Naive thymus-derived CD4-positive, alpha-beta T cell (primary cell): ENCODE measurements at places on chromosomes 6 and 20. TPM values are rescaled to one million over a fixed set of nuclear protein-coding genes. Genes with fewer than 3 reads are reported as not detected.

Gene BMP2
- not detected for total RNA-seq

Gene C2
- total RNA-seq: 3.1 TPM

Gene IL20RA
- not detected in 2 replicates for total RNA-seq

Gene GJA10
- total RNA-seq: not detected

GRCh38 chr6:107616775-107617174, 126.9 kb downstream of the SOBP start:
- no peak for DNase-seq
- no peak overlapping the region for H3K4me3 ChIP-seq
- no peak overlapping the region for H3K27ac ChIP-seq
- H3K27me3 ChIP-seq: no peaks in the 10 kb centered on the region
- H3K36me3 ChIP-seq: no peaks in the 10 kb centered on the region
- H3K4me1 ChIP-seq: peaks cover 22% of the 10 kb centered on the region

- H3K27ac ChIP-seq: no peak overlapping the region
- no peak for DNase-seq
- no peak overlapping the region for H3K4me3 ChIP-seq
- H3K27me3 ChIP-seq: no peaks in the 10 kb centered on the region
- no peaks in the 10 kb centered on the region for H3K36me3 ChIP-seq
Measured at GRCh38 chr6:145743332-145743731, 8.0 kb upstream of the EPM2A start.

- H3K4me3 ChIP-seq: no peak overlapping the region
- DNase-seq: no peak
- no peaks in the 10 kb centered on the region for H3K27me3 ChIP-seq
- no peaks in the 10 kb centered on the region for H3K4me1 ChIP-seq
Measured at GRCh38 chr6:14475306-14475705, 357.7 kb downstream of the CD83 start.

GRCh38 chr6:46626228-46626909, 26.2 kb downstream of the CYP39A1 start:
- no peak for DNase-seq
- no peaks in the 10 kb centered on the region for H3K4me1 ChIP-seq
- peaks cover 3% of the 10 kb centered on the region for H3K27me3 ChIP-seq
- no peak overlapping the region for H3K27ac ChIP-seq
- H3K36me3 ChIP-seq: no peaks in the 10 kb centered on the region

GRCh38 chr20:31606804-31607639, 1.9 kb downstream of the ID1 start:
- H3K36me3 ChIP-seq: no peaks in the 10 kb centered on the region
- H3K4me1 ChIP-seq: peaks cover 5% of the 10 kb centered on the region
- H3K27ac ChIP-seq: no peak overlapping the region
- no peak overlapping the region for H3K4me3 ChIP-seq
- no peak for DNase-seq
- H3K27me3 ChIP-seq: no peaks in the 10 kb centered on the region

DNA sequence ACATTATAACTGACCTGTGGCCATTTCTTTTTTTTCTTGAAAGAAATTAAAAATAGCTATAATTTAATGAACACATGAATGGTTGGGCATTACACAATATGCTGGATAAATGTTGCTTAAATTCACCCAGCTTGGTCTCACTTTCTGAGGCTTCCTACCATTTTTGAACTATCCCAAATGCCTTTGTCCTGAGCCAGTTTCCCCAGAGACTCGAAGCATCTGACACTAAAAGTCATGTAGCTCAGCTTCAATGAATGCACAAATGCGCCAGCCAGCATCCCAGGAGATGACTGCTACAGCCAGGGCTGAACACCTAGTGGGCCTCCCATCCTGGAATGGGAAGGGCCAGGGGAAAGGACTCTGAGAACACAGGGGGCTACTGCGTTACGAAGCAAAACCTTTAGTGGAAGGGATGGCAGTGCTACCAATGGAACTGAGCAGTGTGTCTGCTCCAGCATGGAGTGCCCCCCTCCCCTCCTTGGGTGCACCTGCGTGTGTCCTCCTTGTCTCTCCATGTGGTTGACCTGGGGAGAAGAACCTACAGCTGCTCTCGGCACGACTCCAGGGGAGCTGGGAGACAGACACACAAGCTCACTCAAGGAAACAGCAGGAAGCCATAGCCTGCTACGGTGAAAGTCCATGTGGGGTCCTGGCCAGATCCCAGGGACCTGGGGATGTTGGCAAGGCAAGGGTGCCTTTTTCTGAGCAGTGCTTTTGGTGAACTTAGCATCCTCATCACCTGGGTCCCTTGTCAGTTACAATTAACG, 60.9 kb downstream of the IRF4 start:
- no peaks in the 10 kb centered on the region for H3K27me3 ChIP-seq
- no peak overlapping the region for H3K4me3 ChIP-seq
- H3K27ac ChIP-seq: no peak overlapping the region
- no peaks in the 10 kb centered on the region for H3K36me3 ChIP-seq
- no peak for DNase-seq

DNA sequence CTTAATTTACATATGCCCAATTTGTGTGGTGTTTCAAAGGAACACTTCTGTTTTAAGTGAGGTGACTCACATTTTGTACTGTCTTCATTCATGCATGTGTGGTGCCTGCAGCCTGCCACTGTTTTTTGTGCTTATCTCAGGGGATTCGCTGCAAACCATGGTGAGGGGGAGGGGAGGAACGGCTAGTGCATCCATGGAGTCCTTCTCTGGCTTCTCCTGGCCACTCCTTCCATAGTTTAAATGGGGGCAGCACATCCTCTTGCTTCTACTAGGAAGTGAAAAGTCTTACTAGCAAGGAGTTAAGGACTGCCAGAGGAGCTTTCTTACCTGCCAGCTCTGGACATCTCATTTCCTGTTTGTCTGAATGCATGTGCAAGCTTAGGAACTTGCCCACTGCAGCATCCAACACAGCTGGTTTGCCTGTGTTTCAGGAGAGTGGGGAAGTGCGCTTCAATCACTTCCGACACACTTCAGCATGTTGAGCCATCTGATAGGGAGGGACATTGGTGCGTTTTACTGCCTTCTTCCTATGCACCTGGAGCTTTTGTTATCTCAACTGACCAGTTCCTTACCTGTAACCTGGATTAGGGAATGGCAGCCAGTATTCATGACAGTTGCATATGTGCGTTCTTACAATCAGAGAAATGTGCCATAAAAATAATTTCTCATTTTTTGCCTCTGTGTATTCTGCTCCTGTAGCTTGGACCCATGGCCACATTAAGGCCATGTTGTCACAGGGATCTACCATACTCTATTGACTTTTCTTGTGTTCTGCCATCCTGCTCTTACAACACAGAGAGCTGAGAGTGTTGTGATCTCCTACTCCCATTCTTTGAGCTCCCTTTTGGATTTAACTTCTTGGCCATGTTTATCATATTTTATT, 211.3 kb downstream of the ARID1B start:
- no peak for DNase-seq
- no peak overlapping the region for H3K4me3 ChIP-seq
- H3K4me1 ChIP-seq: peaks cover 23% of the 10 kb centered on the region
- H3K27me3 ChIP-seq: no peaks in the 10 kb centered on the region
- H3K27ac ChIP-seq: no peak overlapping the region

GRCh38 chr6:110619275-110619908, 143.0 kb upstream of the SLC22A16 start:
- H3K4me3 ChIP-seq: no peak overlapping the region
- H3K27me3 ChIP-seq: no peaks in the 10 kb centered on the region
- no peaks in the 10 kb centered on the region for H3K4me1 ChIP-seq
- H3K27ac ChIP-seq: no peak overlapping the region
- peaks cover 28% of the 10 kb centered on the region for H3K36me3 ChIP-seq
- no peak for DNase-seq

GRCh38 chr6:168415993-168416530, 24.9 kb upstream of the SMOC2 start:
- H3K4me1 ChIP-seq: no peaks in the 10 kb centered on the region
- no peak for DNase-seq
- H3K4me3 ChIP-seq: no peak overlapping the region
- no peak overlapping the region for H3K27ac ChIP-seq
- H3K36me3 ChIP-seq: no peaks in the 10 kb centered on the region

GRCh38 chr20:57610261-57610952, 9.8 kb downstream of the ZBP1 start:
- no peaks in the 10 kb centered on the region for H3K27me3 ChIP-seq
- H3K36me3 ChIP-seq: peaks cover 68% of the 10 kb centered on the region
- H3K4me1 ChIP-seq: no peaks in the 10 kb centered on the region

DNA sequence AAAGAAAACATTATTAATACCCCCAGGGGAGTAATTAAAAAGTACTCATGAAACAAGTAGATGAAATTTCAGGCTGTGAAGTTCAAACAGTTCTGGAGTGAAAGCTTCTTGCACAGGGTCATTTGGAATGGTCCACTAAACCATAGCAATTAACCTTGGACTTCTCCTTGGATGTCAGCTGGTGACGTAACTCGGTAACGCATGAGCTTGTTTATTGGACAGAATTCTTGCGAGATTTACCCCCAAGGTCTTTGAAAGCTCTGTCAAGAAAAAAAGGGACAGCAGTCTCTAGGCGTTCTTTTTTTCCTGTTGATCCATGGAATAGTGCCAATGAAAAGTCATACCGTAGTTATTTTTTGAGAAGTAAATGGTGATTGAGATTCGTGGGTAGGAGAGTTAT, 2.2 kb downstream of the CD83 start:
- no peak overlapping the region for H3K4me3 ChIP-seq
- DNase-seq: no peak
- peaks cover 11% of the 10 kb centered on the region for H3K4me1 ChIP-seq
- H3K27ac ChIP-seq: no peak overlapping the region
- H3K36me3 ChIP-seq: no peaks in the 10 kb centered on the region

GRCh38 chr20:7667194-7667593, 273.1 kb downstream of the HAO1 start:
- H3K27me3 ChIP-seq: no peaks in the 10 kb centered on the region
- no peak overlapping the region for H3K27ac ChIP-seq
- no peaks in the 10 kb centered on the region for H3K36me3 ChIP-seq
- no peaks in the 10 kb centered on the region for H3K4me1 ChIP-seq
- DNase-seq: no peak
- H3K4me3 ChIP-seq: no peak overlapping the region

DNA sequence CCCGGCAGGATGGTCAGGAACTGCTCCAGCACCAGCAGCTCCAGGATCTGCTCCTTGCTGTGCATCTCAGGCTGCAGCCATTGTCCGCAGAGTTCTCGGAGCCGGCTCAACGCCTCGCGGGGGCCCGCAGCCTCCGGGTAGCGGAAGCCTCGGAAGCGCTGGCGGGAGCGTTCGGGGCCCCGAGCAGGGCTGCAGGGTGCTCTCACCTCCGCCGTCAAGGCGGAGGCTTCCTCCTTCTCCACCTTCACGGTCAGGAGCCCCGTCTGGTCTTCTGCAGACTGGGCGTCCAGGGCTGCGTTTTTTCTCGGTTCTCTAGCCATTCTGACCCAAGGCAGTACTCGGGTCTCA, 434 bp downstream of the ZKSCAN4 start:
- DNase-seq: no peak
- H3K36me3 ChIP-seq: no peaks in the 10 kb centered on the region
- peak overlapping the region; percentile 100 for H3K4me3 ChIP-seq
- H3K27ac ChIP-seq: peak overlapping the region; percentile 55
- no peaks in the 10 kb centered on the region for H3K27me3 ChIP-seq

DNA sequence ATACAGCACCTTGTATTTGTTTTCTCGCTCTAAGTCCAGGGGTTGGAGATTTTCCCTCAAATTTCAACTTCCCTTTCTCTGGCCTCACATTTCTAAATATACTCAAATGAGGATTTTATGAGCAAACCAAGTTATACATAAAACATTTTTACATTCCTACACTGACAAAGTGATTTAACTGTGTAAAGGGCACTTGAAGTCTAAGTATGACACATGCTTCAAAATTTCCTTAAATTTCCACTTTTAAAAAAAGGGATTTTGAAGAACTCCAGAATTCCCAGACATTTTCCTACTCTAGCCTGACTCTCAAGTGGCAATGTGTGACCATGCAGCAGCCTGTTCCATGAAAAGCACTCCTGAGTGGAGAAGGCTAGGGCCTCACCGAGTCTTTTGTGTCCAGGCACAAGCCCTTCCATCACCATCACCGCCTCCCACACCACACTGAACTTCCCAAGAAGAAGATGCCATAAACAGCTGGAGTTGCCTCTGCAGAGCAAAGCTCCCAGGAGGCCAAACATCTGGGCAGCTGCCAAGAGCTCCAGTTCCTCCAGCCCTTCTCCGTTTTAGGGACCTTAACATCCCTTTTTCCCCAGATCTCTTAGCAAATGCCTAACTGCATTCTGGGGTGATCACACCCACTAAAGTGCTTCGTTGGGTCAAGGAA, 68.9 kb downstream of the NCR2 start:
- DNase-seq: no peak
- no peaks in the 10 kb centered on the region for H3K36me3 ChIP-seq
- H3K4me3 ChIP-seq: no peak overlapping the region
- no peaks in the 10 kb centered on the region for H3K27me3 ChIP-seq
- no peak overlapping the region for H3K27ac ChIP-seq
- H3K4me1 ChIP-seq: no peaks in the 10 kb centered on the region

GRCh38 chr6:52087498-52087999, at the start of gene PKHD1:
Gene PKHD1, minus strand, starts transcription at chr6:52087613. Its CDS starts 2,680 bp downstream, at chr6:52084933.
- H3K4me3 ChIP-seq: no peak within 1 kb of the TSS
- no peak for DNase-seq
- H3K36me3 ChIP-seq: no peaks in the 10 kb centered on the region
- no peaks in the 10 kb centered on the region for H3K4me1 ChIP-seq

DNA sequence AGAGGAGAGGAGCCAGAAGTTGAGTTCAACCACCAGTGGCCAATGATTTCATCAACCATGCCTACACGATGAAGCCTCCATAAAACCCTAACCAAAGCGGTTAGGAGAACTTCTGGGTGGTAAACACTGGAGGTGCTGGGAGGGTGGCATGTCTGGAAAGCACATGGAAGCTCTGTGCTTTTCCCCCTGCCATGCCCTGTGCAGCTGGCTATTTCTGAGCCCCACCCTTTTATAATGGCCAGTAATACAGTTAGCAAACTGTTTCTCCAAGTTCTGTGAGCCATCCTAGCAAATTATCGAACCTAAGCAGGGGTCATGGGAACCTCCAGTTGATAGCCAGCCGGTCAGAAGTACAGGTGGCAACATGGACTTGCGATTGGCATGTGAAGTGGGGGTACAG, 147.8 kb upstream of the INSM1 start:
- H3K27me3 ChIP-seq: no peaks in the 10 kb centered on the region
- no peak for DNase-seq
- H3K4me3 ChIP-seq: no peak overlapping the region
- no peaks in the 10 kb centered on the region for H3K4me1 ChIP-seq
- no peak overlapping the region for H3K27ac ChIP-seq

DNA sequence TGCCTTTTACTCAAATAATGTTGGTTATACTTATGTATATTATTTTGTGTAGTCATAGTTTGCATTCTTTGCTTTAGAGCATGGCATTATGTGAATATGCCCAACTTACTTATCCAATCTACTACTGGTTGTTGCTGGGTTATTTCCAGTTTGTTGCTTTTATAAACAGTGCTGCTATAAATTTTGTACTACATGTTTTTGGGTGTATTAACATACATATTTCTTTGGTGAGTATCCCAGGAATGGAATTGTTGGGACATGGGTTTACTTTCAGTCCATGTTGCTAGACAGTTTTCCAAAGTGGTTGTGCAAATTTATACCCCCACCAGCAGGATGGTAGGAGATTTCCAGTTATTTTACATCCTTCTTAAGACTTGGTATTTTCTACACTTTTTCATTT, 157.1 kb upstream of the THEMIS start:
- H3K36me3 ChIP-seq: no peaks in the 10 kb centered on the region
- no peaks in the 10 kb centered on the region for H3K27me3 ChIP-seq
- no peak for DNase-seq
